Activated naive CD8-positive, alpha-beta T cell treated with anti-CD3 and anti-CD28 coated beads, Interleukin-2, amount 10 ng/mL, durations not matched to agents 7 days and 5 days (primary cell): ENCODE measurements at places on chromosomes 1 and 21.

DNA sequence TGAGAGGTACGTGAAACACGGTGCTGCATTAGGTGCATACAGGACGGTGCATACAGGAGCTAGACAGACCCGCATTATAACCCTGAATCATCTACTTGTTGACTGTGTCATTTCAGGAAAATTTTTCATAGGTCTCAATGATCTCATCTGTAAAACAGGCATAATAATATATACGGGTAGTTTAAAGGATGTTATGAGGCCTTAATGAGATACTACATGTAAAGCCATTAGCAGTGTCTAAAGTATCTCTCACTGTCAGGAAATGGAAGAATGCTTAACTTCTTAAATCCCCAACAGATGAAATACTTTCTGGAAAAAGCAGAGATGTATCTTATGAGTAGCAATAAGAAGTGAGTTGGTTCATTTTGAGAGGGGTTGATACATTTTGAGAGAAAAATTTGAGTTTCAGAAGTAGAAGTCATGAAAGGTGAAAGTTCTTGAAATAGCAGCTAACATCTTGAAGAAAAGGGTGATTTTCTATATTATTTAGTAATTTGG is 669.6 kb downstream of the PTPRC start:
- DNase-seq, result no peak

DNA sequence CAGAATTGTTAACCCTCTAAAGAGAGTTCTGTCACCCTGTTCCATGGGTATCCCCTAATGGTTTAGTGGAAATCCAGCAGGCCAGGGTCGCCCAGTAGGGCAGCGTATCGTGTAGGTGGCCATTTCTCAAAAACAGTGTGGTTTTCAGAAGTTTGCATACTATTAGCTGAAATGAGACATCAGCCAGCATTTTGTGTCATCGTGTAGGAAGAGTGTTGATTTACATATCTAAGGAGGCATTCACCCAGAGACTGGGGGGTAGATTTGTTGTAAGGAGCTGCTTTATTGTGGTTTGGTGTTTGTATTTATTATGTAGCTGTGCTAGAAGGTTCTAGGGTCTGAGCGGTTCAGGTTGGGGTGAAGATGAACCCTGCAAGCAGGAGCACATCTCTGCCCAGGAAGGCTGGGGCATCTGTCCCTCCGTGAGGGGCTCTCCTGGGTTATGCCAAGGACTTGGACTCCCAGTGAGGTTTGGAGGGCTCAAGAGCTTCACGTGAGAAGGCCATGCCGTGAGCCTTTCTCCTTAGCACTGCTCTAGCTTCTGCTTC is 174.4 kb downstream of the PGBD5 start:
- no peak for DNase-seq

DNA sequence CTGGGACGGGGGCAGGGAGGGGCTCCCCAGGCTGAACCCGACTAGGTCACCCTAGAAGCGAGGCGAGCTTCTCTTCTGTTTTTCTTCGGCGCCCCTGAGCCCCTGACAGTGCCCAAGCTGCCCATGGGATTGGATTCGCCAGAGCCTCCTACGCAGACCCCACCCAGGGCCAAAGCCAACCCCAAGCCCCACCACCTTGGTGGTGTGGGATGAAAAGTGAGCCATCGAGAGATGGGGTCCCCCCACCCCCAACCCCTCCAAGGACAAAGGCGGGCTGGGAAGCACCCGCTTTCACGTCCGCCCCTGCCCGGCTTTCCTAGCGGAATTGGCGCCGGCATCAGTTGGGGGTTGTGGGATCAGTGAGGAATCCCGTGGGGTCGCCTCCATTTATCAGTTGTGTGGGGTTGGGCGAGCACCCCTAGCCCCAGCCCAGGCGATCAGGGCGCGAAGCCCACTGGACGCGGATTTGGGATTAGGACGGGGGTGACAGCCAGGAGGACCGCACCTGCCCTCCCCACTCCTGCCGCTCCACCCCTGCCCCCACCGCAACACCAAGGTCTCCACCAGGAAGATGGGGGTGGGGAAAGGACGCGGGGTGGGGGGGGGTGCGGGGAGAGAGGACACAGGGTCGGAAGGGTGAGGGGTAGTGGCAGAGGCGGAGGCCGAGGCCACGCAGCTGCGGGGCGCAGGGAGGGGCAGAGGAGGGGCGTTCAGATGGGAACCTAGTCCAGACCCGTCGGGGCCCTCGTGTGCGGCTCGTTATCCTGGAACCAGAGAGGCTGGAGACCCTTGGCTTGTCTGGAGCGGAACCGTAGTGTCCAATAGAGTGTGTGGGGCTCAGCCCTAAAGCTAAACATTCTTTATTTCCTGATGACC is 4.4 kb downstream of the TSPEAR start:
- no peak for DNase-seq

- no peak for DNase-seq
Measured at GRCh38 chr21:31505975-31506374, 153.5 kb upstream of the SOD1 start.

DNA sequence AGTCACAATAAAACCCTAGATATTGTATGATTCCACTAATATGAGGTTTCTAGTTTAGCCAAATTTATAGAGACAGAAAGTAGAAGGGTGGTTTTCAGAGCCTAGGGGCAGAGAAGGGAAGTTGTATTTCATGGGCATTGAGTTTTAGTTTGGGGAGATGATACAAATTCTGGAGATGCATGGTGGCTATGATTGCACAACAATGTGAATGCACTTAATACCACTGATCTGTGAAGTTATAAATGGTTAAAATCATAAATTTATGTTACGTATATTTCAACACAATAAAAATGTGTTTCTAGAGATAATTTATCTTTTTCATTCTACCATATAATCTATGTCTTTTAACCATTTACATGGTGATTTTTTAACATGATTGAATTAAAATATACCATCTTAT is 779.3 kb upstream of the BRINP3 start:
- no peak for DNase-seq

DNA sequence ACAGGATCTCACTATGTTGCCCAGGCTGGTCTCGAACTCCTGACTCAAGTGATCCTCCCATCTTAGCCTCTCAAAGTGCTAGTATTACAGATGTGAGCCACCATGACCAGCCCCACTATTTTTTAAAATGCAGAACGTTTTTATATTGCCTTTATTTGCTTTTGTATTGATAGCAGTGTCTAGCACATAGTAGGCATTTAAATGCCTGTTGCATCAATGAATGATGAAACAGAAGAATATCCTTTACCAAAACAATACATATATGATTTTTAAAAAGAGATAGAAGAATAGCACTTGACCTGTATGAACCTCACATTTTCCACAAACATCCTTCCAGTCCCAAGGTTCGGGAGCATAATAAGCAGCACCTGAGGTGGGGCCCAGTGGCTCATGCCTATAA is 16.5 kb upstream of the FRRS1 start:
- DNase-seq, result no peak

GRCh38 chr1:41328001-41328615 is 33.1 kb upstream of the FOXO6 start:
- DNase-seq, result no peak

- DNase-seq, result no peak
Measured at GRCh38 chr1:226403201-226404034, 4.5 kb downstream of the PARP1 start.

GRCh38 chr1:189185097-189185496 is 1292.6 kb downstream of the BRINP3 start:
- no peak for DNase-seq

- no peak for DNase-seq
Measured at GRCh38 chr1:150609732-150610131, 19.7 kb downstream of the ENSA start.

GRCh38 chr21:46634966-46635323 is 529 bp upstream of the PRMT2 start:
- DNase-seq, result no peak

- no peak for DNase-seq
Measured at GRCh38 chr1:119686661-119687060, 25.1 kb upstream of the PHGDH start.

- DNase-seq, result no peak
Measured at GRCh38 chr1:57835620-57836019, 411.8 kb upstream of the DAB1 start.

DNA sequence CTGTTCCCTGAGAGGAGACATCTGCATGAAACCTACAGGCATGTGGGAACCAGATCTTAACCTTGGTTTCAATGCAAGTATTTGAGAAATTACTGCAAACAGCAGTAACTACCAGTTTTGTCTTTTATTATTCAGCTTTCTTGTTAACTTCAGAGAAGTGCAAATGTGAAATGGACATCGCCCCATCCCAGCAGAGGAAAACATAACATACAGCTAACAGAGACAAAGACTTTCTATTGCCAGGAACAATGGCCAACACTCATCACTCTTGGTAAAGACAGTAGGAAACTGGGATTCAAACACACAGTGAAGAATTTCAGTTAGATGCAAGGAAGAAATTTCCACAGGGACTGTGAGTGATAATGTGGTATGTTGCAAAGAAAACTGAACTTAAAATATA is 115.1 kb downstream of the SLC30A10 start:
- no peak for DNase-seq

- DNase-seq, result no peak
Measured at GRCh38 chr1:186420923-186421322, 40.0 kb downstream of the PDC start.

DNA sequence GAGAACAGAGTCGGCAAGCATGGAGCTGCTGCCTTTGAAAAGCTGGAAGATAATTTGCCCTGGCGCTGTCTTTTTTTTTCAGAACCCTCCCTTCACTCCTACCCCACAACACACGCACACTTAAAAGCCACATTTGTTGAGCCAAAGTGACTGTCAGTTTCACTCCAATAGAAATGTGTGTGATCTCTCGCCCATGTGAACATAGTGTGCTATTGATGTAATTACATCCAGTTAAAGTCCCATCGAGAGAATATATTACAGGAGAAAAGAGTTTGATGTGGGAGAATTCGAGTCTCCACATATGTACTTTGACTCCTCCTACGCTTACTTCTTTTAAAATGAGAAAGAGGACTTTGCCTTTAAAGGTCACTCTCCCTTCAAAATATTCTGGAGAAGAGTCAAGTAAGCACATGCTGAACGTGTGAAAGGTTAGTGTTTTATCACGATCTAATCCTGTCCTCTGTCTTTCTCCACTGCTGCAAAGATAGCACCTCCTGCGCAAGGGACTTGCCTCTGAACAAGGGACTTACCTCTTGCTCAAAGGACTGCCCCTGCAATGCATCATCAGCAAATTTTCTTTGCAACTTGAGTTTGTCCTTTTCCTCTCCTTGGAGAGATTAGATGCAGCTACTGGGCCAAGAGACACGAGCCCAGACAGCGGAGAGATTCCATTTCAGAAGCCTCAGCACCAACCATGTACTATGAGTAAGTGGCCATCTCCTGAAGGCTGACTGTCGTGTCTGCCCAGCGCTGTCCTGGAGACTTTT is 613.9 kb downstream of the PTPRU start:
- no peak for DNase-seq

- no peak for DNase-seq
Measured at GRCh38 chr1:234659538-234659937, 49.6 kb upstream of the IRF2BP2 start.

- DNase-seq, result no peak
Measured at GRCh38 chr1:180167021-180167701, 12.5 kb downstream of the QSOX1 start.

DNA sequence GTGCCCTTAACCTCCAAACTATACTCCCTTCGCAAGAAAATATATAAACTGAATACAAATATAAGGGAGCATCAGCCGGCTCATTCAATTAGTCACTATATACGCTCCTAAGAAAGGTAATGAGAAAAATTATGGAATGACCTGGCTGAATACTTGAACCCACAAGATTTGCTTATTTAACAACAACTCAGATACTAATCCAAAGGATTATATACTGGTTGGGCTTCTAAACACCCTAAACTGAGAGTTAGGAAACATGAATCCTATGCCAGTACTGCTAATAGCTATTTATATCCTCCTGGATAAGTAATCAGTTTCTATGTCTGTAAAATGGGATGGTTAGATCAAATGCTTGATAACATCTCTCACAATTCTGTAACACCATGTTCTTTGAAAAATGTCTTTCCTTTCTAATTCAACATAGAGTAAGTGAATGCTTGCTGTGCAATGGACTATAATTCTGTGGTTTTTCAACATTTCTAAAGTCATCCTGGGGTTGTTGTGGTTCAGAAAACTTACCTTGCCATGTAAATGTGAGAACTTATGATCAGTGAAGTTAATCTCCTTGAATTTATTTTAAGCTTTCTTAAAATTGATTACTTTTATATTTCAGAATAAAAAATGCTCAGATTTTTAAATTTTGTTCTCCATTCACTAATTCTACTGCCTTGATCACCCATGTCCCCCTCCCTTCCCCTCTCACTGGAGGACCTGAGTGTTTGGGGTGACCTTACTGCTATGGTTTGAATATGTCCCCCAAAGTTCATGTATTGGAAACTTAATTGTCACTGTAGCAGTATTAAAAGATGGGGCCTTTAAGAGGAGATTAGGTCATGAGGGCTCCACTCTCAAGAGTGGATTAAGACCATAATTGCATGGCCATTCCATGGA is 14.5 kb downstream of the DUSP10 start:
- DNase-seq, result no peak

DNA sequence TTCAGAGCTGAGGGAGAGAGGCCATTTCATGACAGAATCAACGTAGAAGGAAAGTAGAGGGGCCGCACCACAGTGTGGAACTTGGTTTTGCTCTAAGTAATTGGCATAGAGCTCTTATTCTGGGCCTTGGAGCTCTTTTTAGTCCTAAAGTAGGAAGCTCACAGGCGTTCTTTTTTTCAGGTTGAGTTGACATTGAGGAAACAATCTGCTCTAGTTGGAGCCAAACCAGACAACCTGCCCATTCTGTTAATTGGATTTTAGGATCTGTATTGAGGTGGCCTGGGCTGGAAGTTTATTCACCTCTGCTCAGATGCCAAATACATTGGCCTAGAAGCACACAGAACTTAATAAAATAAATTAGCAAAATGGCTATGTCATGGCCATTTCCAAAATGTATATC is 1093.9 kb downstream of the ADGRL2 start:
- no peak for DNase-seq

GRCh38 chr1:193221651-193222050 is 35.2 kb upstream of the B3GALT2 start:
- no peak for DNase-seq

DNA sequence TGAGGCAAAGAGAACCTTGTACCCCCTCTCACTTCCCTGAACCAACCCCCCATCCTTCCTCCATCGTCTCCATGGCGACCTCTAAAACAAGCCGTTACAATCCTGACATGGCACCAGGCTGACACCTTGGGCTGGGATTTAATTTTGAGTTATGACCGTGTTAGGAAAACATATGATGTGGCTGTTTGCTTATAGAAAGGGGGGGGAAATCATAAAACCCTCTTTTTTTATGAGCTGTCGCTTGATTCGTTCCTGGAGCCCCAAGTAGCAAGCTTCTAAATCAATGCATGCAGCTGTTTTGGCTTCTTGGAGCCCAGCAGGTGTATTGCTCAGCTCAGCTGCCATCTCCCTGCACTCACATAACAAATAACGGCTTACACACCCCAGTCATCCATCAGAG is 301.2 kb upstream of the SPAG17 start:
- no peak for DNase-seq

- no peak for DNase-seq
Measured at GRCh38 chr1:39842030-39842678, 41.1 kb downstream of the TRIT1 start.
